ENCODE measurements at places on chromosomes 6 and 20.
A peak's percentile ranks its signal among the peaks of the same experiment; 100 is the strongest.

- no peak for DNase-seq
These were observed 4.7 kb downstream of the GSTA4 start for GRCh38 chr6:52990342-52990741.

DNA sequence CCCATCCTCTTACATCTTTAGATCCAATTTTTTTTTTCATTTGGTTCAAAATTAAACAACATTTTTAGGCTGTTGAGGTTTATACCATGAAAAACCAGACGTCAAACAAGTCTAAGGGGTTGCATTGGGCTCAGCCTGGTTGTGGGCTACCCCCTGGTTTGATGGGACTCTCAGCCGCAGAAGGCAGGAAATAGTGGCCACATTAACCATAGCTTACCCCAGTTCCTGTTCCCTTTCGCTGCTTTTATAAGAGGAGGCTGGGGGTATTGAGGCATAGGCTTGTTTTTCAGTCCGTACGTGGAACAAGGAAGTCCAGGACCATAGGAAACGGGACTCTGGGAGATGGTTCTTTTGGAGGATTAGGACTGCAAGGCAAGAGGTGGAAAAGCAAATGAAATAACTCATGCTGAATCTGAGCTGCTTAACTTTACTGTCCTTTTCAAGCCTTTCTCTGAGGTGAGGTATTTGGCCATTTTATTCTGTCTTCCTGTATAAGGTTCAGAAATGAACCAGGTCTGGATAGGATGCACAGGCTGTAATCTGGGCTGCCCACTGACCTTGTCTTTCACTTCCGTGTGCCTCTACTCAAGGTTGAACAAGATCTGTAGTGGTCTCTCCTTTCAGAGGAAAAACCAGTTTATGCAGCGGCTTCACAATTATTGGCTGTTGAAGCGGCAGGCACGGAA lies 7.7 kb downstream of the BRPF3 start:
- DNase-seq = peak; percentile 82

DNA sequence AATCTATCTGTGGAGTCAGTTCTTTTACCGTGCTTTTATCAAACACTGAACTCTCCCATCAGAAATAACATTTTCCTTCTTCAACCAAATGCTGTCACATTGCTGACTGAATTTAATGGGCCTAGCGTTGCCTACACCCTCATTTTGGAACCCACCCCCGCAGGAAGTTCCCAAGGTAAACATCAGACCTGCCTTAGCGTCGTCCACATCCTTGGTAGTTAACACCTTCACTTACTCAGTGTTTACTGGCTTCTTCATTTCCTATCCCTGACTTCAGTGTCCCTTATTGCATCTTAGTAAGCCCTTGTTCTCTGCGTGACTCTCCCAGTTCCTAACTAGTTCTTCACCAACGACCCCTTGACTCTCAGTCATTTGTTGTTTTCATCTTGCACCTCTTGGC lies 491.4 kb upstream of the SOX4 start:
- no peak for DNase-seq

GRCh38 chr6:106383573-106383972 lies 23.1 kb downstream of the CRYBG1 start:
- DNase-seq = no peak

GRCh38 chr6:40668203-40668602 lies 81.0 kb upstream of the LRFN2 start:
- DNase-seq = no peak
